Heart left ventricle (tissue), 16 donors: ENCODE measurements at places on chromosomes 7 and 10. TPM values are rescaled to one million over a fixed set of nuclear protein-coding genes. Genes with fewer than 3 reads are reported as not detected.

The COL17A1 gene
- total RNA-seq, result not detected

The IL6 gene
- not detected for total RNA-seq

DNA sequence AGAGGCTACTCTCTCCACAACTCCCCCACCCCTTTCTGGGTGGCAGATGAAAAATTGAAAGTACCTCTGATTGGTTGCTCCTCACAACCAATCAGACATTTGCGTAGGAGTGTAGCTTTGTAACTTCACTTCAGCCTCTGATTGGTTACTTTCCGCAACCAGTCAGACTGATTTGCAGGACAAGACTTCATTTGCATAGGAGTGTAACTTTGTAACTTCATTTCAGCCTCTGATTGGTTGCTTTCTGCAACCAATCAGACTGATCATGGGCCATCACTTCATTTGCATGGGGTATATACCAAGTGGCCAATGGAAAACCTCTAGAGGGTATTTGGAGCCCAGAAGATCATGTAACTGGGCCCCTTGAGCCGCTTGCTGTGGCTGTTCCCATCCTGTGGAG lies 25.6 kb downstream of the CDNF start:
- no peak for DNase-seq

DNA sequence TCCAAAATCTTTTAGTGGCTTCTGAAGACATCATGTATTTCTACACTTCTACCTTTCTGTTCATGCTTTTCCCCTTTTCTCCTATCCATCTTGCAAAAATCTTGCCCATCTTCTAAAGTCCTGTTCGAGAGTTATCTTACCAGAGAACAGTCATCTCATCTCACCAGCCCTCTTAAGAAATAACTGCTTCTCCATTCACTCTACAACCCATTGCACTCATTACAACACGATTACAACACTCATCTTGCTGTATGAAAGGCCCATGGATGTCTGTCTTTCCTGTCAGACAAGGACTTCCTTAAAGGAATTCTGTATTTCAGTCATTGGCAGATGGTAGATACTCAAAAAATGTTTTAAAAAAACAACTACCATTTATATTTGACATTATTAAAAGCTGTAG lies 30.8 kb downstream of the ZNF438 start:
- no peak for DNase-seq

GRCh38 chr7:25253714-25254113 lies 25.4 kb upstream of the NPVF start:
- DNase-seq, result no peak

DNA sequence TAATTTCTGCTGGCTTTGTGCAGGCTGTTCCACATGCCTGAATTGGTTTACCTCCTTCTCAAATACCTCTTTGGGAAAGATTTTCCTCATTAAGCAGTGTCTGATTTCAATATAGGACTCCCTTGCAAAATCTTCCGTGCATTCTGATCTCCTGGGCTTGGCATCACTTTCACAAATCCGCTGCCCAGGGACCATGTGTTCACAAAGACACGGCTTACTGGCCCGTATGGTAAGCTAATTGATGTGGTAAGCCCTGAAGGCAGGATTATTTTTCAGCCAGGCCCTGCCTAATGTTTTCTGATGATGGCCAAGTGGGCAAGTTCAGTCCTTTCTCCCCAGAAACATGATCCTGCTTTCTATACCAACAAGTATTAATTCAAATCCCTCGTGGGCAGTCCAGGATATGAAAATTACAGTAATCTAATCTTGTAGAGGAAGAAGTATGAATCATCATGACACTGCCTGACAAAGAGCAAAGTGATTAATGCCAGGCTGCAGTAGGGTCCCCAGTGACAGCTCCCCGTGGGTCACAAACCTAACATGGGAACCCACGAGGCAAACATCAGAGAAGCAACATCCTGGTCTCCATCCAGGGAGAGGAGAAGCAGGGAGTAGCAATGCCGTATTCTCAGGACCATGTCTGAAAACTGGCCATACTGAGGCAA lies 11.6 kb upstream of the SVIL start:
- no peak for DNase-seq

GRCh38 chr7:135168001-135168400 lies 2.5 kb downstream of the CYREN start:
- no peak for DNase-seq

GRCh38 chr10:57168611-57169240 lies 807.7 kb upstream of the ZWINT start:
- no peak for DNase-seq
